ENCODE measurements at places on chromosomes 7 and 10.

DNA sequence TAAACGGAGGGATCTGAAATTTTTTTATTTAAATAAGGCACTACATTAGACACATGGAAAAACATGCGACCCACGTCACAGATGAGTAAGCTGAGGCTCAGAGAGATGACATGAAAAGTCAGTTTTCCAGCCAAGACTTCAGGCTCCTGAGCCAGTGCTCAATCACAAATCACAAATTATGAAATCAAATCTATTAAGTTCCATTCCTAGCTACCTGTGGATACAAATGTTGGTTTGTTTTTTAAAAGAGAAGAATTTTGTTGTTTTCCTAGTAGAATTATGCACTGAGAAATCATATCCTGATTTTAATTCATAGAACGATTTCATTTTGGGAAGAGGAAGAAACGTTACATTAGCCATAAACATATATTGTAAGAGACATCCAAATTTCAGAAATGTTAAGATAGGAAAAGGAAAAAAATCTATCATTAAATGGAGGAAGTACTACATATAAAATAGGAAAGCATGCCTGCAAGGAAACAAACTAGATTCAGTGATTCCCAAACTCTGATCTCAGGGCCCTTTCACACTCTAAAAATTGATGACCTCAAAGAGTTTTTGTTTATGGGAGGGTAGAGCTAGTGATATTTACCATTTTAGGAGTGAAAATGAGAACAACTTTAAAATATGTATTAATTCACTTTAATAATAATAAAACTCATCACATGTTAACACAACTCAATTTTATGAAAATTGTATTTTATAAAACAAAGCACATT is 340.4 kb downstream of the PARD3 start:
- DNase-seq, result no peak

DNA sequence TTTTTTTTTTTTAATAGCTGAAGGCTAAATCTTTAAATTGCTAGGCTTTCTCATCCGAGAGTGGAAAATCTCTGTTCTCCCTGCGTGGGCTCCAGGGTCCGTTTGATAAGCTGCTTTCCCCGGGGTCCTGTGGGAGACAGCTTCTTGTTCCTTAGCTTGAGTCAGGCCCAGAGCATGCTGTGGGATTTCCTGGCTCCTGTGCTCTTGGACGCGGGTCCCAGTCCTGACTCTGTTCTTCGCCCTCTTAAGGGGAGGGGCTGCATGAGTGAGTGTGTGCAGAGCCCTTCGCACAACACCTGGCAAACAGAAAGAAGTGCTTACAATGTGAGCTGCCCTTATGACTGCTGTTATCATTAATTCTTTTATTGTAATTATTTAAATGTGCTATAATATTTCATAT is 133.5 kb downstream of the TACC2 start:
- no peak for DNase-seq

- peak; percentile 25 for DNase-seq
Measured at GRCh38 chr7:1662101-1662500, 8.0 kb upstream of the ELFN1 start.

DNA sequence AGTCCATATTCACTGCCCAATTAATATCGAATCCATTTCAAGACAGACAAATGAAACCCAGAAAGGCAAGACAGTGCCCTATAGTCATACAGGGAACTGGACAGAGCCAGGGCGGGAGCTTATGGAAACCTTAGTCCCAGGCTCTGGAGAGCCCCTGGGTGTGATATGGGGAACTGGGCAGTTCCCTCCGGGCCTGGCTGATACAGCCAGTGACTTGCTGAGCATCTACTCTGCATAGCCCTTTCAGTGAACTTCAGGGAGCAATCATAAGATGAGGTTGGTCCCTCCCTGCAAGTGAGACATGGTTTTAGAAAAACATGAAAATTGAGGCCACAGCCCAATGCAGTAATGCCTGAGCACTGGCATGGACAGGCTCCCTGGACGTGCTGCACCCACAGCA is 241.9 kb downstream of the GRID1 start:
- DNase-seq, result no peak

GRCh38 chr7:17422966-17423365 is 124.5 kb downstream of the AHR start:
- no peak for DNase-seq

DNA sequence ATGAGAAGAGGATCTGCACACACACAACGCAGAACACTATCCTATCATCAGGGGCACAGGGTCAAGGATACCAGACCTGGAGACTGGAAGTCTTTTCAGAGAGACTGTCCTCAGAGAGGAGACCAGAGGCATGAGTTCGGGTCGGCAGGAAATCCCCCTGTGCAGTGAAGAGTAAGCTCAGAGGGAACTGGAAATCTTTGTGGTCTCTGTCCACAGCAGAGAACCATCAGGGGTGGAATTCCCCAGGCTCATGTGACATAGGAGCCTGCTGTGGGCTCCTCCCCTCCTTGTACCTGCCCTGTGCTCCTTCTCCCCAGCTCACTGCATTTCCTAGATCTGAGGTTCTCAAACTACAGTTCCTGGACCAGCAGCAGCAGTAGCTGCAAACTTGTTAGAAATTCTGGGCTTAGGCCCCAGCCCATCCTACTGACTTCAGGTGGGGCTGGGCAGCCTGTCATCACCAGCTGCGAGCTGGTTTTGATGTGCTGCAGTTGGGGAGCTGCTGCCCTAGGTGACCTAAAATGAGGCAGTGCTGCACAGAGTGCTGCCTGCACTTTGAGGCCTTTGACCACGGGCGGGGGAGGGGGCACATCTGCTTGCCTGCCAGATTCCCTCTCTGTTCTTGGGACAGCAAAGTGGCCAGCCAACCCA is 2.4 kb downstream of the ZMIZ2 start:
- DNase-seq, result no peak

DNA sequence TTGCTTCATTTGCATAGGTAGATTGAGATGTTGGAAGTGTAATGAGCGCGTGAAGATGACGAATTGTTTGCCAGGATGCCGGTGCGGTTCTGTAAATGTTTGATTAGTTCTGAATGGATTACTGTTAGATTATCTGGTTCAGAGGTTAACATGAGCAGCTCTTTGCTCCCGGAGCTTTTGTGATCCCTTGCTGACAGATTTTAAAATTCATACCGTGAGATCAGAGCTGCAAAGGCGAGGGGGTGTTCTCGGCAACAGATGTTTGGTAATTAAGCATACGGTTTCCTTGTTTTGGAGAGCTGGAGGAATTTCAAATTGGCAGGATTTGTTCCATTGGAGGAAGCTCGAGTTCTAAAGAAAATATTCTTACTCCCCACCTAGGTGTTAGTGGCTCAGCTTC is 237.8 kb upstream of the GPR26 start:
- no peak for DNase-seq

GRCh38 chr7:84700563-84701370 is 486.1 kb downstream of the SEMA3D start:
- DNase-seq, result no peak

- no peak for DNase-seq
Measured at GRCh38 chr7:42939457-42940240, 7.5 kb downstream of the MRPL32 start.

GRCh38 chr10:93376372-93377293 is 105.5 kb downstream of the MYOF start:
- DNase-seq, result no peak

DNA sequence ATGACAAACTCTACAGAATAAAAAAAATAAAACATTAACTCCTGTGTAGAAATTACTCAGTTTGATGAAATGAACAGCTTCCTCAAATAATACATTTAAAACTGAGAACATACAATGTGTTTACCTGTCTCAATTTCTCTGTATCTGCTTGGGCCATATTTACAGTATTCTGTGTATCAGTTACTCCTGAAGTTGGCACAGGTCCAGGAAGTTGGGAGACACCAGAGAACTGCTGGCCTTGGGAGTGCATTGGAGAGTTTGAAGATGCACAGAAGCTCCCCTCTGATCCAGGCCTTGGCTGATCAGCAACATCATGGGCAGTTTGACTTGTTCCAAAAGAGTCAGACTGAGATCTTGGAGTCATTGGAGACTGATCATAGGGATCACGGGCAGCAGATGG is 155.1 kb downstream of the GALNT11 start:
- no peak for DNase-seq

DNA sequence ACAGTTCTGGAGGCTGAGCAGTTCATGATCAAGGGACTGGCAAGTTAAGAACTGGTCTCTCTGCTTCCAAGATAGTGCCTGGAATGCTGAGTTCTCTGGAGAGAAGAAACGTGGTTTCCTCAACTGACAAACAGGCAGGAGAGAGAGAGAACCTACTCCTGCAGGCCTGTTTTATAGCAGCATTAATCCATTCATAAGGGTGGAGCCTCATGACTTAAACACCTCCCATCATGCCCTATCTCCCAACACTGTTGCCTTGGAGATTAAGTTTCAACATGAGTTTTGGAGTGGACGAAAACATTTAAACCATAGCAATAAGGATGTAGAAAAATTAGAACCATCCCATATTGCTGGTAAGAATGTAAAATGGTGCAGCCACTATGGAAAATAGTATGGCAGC is 32.3 kb upstream of the IMMP2L start:
- DNase-seq, result no peak

GRCh38 chr7:102859084-102859798 is 53.6 kb upstream of the LRRC17 start:
- no peak for DNase-seq

DNA sequence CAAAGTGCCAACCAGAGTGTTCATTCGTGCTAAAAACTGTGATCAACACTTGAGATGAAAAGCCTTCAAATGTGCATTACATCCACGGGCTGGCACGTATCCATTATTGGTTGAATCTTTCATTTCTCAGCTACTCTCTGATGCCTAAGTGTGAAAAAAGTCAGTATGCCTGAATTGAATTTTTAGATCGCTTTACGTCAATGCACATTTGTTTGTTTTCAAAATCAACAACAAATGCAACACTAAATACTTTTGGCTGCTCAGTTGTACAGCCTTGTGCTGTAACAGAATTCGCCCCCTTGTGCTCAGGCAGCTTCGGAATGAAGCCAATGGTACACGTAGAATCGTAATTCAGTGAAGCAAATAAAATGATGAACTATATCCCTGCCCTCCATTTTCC is 446.5 kb upstream of the NRP1 start:
- no peak for DNase-seq

DNA sequence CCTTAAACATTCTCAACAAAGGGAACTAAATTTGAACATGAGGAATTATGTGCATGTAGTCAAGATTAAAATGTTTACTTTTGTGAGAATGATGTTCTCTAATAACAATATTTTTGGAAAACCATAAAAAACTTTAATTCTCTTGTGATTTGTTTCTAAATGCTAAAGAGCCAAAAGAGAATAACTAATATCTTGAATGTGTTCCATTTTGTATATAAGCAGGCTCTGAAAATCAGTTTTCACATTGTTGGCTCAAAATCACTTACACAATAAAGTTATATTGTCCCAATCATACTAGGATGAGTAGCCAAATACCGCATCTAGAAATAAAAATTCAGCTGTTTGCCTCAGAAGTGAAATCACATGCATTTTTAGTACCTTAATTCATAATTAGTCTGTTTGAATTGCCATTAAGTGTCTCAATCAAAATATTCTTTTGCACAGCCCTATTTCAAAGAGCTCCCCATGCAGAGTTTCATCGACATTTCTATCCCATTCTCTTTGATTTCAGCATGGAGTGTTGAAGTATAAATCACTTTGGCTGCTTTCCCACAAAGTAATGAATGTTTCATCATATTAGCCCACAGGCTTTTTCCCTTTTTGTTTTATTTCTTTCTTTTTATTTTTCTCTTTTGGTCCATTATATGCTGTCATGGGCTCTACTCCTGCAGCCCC is 420.3 kb upstream of the POM121L12 start:
- no peak for DNase-seq

GRCh38 chr10:113030453-113030852 is 80.4 kb downstream of the TCF7L2 start:
- DNase-seq, result no peak

DNA sequence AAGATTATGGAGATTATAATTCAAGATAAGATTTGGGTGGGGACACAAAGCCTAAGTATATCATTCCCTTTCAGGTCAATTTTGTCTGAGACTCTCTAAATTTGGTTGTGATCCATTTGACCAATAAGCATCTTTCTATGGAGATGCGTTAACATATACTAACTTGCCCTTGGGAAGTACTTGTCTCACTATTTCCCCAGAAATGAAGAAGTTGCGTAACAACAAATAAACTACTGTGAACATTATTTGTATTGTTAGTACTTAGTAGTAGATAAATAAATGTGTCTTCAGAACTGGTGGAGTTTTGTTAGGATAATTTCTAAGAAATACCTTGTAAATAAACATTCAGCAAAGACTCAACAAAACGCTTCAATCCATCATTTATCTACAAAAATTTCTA is 127.3 kb upstream of the LYZL2 start:
- no peak for DNase-seq

DNA sequence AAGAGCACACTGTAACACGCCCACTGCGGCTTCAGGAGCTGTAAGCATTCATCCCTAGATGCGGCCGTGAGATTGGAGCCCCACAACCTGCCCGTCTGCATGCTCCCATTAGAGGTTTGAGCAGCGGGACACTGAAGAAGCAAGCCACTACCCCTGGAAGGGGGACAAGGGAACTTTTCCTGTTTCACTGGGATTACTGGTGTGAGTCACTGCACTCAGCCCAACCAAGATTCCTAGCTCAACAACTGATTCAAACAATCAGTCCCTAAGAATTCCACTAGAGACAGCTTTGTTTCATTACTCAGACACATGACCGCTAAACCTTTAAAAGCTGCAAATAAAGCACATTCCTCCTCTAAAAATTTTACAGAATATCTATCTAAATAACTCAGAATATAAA is 69.8 kb downstream of the ORC5 start:
- no peak for DNase-seq

DNA sequence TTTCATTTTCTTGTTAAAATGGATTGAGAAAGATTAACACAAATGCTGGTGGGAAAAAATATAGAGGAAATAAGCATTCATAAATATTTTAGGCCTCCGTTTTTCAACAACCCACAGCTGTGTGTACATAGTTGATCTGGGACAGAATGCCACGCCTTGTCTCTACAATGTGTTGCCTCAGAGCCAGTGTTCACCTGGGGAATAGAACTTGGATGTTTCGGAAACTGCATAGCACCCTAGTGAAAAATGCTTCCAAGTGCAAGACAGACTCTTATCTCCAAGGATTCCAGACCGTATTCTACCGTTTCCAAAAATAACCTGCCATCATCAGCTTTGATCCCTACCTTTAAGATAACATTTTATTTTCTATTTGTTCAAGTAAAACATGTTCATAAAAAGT is 260.9 kb downstream of the SDK1 start:
- DNase-seq, result no peak

DNA sequence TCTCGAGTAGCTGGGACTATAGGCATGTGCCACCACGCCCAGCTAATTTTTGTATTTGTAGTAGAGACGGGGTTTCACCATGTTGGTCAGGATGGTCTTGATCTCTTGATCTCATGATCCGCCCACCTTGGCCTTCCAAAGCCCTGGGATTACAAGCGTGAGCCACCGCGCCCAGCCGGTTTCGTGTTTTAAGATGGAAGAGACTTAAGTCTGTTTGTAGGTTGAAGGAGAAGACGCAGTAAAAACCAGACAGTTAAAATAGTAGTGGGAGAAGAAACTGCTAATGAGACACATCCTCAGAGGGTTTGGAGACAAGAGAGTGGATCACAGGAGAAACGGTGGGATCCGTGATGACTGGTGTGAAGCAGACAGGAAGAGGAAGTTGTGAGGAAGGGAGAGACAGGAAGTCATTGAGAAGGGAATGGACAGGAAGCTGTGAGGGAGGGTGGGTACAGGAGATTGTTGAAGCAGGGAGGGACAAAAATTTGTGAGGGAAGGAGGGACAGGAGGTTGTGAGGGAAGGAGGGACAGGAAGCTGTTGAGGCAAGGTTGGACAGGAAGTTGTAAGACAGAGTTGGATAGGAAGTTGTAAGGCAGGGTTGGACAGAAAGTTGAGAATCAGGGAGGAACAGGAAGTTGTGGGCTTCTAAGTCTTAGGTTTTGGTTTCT is 115.5 kb downstream of the WDFY4 start:
- no peak for DNase-seq

- no peak for DNase-seq
Measured at GRCh38 chr7:141673346-141673745, 28.6 kb downstream of the DENND11 start.

Measured in Right ventricle myocardium superior (tissue), 1 donor.